H7 (cell line): ENCODE measurements at places on chromosomes 3 and 15. TPM values are rescaled to one million over a fixed set of nuclear protein-coding genes. Genes with fewer than 3 reads are reported as not detected.
A peak's percentile ranks its signal among the peaks of the same experiment; 100 is the strongest.

The IL12A gene
- 0.55 and 1.1 TPM in 2 replicates for total RNA-seq

The SLC4A7 gene
- total RNA-seq: 61.1 and 112 TPM in 2 replicates

The PLA2G4E gene
- total RNA-seq: not detected in 2 replicates

GRCh38 chr15:69340243-69340900, 41.7 kb downstream of the PAQR5 start:
- no peak for DNase-seq

DNA sequence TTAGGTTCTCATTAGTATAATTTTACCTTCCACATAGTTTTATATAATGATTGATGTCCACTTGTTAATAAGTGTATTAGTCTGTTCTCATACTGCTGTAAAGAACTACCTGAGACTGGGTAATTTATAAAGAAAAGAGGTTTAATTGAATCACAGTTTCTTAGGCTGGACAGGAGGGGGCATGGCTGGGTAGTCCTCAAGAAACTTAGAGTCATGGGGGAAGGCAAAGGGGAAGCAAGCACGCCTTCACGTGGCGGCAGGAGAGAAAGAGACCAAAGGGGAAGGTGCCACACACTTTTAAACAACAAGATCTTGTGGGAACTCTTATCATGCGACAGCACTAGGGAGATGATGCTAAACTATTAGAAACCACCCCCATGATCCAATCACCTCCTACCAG, 19.2 kb downstream of the DZIP3 start:
- DNase-seq: peak; percentile 2

GRCh38 chr15:62835351-62835750, 207.2 kb upstream of the TPM1 start:
- DNase-seq: no peak
